Urothelium cell line (cell line): ENCODE measurements at places on chromosomes 7 and 10.

DNA sequence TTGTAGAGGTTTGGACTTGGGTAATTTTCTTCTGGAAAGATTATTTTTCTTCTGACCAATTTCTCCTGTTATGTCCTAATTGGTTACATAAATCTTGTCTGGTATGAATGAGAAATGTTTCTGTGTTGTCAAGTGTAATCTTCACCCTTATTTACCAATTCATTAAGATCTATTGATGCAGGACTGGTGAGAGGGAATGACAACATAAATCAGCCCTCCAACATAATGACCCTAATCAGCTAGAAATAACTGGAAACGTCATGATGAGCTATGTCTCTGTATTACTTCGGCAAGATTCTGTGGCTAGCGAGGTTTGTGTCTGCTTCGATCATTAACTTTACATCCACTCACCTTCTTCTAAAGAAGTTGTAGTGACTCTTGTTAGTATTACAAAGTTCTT lies 3.5 kb downstream of the FOXP2 start:
- DNase-seq = no peak

- DNase-seq = no peak
Observed at GRCh38 chr7:106480616-106481031, 180.3 kb downstream of the CCDC71L start.

- no peak for DNase-seq
Observed at GRCh38 chr10:19651549-19651948, 164.7 kb upstream of the PLXDC2 start.

- DNase-seq = no peak
Observed at GRCh38 chr7:34596887-34597286, 61.1 kb upstream of the NPSR1 start.

- DNase-seq = no peak
Observed at GRCh38 chr7:91945476-91945875, 4.8 kb downstream of the AKAP9 start.

DNA sequence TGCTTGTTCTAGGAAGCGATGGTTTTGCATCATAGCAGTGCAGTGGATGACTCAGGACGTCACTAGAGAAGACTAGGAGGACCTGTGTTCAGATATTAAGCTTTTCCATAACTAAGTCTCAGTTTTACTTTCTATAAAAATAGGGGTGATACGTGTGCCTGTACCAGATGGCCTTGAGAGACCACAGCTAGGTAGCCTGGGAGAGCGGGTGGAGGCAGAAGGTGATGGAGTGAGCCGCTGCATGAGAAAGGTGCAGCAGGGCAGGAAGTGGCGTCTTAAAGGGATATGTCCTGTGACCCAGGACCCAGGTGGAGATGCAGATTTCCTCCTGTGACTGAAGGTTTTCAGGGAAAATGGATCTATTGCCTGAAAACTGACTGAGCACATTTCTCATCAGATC lies 304.9 kb downstream of the CDC14C start:
- DNase-seq = no peak

- DNase-seq = no peak
Observed at GRCh38 chr10:81722399-81722798, 152.6 kb upstream of the NRG3 start.

- DNase-seq = peak; percentile 82
Observed at GRCh38 chr7:66281678-66282590, 76.8 kb downstream of the TPST1 start.

DNA sequence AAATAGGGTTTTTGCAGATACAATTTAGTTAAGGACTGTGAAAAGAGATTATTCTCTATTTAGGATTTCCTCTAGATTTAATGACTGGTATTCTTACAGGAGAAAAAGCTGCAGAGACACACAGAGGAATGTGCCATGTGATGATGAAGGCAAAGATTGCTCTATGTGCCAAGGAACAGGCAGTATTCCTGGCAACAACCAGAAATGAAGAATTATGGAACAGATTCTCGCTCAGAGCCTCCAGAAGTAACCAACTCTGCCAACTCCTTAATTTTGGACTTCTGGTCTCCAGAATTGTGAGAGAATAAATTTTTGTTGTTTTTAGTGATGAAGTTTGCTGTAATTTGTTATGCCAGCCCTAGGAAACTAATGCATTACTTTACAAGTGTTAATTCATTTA lies 307.6 kb upstream of the SEMA3A start:
- no peak for DNase-seq

DNA sequence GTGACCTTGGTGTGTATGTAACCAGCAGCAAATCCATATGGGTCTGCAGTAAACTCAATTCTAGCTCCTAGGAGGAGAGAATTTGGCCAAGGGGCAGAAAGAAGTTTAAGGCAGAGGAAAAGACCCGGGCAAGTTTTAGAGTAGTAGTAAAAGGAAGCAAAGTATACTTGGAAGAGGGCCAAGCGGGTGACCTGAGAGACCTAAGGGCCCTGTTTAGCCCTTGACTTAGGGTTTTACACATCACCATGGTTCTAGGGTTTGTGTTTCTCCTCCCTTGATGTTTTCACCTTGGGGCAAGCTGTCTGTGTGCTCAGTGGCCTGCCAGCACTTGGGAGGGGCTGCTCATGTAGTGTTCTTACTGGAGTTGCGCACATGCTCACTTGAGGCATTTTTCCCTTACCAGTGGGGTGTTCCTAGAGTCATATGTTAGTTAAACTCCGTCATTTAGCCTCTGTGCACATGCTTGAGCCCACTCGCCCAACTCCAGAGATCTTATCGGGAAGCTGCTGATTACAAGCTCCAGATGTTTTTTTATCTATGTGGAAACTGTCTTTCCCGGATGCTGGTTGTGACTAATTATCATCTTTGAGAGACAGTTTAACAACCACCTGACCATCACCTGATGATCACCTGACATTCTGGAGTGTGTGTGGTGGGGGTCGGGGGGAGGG lies 137.6 kb upstream of the PRSS1 start:
- DNase-seq = no peak

DNA sequence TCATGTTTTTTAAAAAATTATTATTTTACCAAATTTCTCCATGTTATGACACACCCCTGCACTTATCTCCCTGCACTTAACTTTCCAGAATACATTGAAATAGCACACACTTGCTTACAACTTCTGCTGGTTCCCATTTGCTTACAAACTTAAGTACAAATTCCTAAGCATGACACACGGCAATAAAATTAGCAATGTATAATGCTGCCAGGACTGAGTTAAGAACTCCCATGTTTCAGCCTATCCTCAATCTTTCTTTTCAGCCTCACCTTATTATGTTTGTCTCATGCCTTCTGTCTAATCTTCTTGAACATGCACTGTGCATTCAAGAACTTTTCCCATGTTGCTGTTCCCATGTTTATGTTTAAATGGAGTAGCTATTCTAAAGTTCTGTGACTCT lies 40.8 kb downstream of the PRPS1L1 start:
- peak; percentile 33 for DNase-seq

DNA sequence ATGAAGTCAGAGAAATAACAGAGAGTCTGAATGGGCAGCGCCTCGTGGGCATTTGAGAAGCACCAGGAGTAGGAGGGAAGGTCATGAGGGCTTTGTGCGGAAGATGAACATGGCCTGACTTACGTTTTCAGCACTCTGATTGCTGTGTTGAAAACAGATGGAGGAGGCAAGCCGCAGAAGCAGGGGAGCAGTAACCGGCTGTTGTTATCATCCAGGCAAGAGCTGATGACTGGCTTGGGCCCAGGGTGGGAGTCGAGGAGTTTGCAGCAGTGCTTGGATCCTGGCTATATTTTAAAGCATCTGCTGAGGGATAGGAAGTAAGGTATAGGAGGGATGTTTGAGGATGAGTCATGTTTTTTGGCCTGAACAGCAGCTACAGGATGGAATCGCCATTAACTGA lies 12.7 kb upstream of the PDLIM1 start:
- DNase-seq = no peak
